Activated CD4-positive, alpha-beta T cell treated with anti-CD3 and anti-CD28 coated beads, Interleukin-2, amount 10 ng/mL, durations not matched to agents 24 days and 14 days (primary cell): ENCODE measurements at places on chromosomes 12 and 14.

DNA sequence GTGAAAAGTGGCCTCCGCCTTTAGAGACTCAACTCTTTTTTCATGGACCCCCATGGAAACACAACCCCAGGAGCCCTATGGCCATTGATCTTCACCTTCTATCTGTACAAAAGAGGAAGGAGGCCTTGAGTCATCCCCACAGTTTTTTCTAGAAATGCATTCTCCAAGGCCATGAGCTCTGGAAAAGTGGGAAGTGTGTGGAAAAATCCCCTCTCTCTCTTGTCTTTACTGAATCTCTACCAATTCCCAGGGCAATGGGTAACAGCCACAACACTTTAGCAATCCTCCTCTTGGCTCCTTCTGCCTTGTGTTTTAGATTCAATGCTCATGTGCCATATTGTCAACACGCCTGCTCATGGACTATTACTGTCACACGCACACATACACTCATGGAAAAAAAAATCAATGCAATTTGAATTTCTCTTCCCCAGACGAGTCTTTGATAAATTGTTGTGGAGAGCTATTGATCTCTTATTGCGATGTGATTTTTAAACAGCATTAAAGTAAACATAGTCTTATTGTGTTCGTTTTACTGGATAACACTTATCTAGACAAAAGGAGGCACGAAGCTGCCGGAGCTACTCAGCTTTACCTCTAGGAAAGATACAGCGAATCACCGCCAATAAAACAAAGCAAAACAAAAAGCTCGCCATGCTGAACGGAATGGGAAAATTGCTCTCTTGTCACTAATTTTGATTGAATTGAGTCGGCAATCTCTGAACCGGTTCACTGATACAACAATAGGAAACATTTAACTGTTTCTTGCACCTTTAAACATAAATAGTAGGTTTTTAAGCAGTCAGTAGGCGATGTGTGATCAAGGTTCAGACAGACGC is 260.3 kb downstream of the VRK1 start:
- DNase-seq = no peak

- no peak for DNase-seq
These were observed 3.5 kb downstream of the TMEM132D start for GRCh38 chr12:129900306-129900705.

GRCh38 chr14:24071144-24071697 is at the start of gene CPNE6:
CPNE6 (plus strand) TSS chr14:24071562; CDS start chr14:24072937, 1,375 bp downstream.
- no peak for DNase-seq

DNA sequence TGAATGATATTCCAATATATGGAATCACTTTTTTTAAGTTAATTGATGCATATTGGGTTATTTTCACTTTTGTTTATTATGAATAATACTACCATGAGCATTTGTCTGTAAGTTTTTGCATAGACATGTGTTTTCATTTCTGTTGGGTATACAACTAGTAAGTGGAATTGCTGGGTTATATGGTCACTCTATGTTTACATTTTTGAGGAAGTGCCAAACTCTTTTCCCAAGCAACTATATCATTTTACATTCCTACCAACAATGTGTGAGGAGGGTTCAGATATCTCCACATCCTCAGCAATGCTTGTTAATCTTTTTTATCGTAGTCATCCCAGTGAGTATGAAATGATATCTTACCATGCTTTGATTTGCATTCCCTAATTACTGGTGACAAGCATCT is 64.0 kb downstream of the MON2 start:
- no peak for DNase-seq
